ENCODE measurements at places on chromosomes 11 and 22.
A peak's percentile ranks its signal among the peaks of the same experiment; 100 is the strongest.

- DNase-seq: no peak
Observed at GRCh38 chr22:36430863-36431262, 43.1 kb upstream of the MYH9 start.

- no peak for DNase-seq
Observed at GRCh38 chr11:112525844-112526590, 265.4 kb upstream of the PLET1 start.

- no peak for DNase-seq
Observed at GRCh38 chr11:91174734-91175133, 951.9 kb upstream of the CHORDC1 start.

GRCh38 chr22:26681395-26681821, 24.0 kb downstream of the MIAT start:
- DNase-seq: no peak

DNA sequence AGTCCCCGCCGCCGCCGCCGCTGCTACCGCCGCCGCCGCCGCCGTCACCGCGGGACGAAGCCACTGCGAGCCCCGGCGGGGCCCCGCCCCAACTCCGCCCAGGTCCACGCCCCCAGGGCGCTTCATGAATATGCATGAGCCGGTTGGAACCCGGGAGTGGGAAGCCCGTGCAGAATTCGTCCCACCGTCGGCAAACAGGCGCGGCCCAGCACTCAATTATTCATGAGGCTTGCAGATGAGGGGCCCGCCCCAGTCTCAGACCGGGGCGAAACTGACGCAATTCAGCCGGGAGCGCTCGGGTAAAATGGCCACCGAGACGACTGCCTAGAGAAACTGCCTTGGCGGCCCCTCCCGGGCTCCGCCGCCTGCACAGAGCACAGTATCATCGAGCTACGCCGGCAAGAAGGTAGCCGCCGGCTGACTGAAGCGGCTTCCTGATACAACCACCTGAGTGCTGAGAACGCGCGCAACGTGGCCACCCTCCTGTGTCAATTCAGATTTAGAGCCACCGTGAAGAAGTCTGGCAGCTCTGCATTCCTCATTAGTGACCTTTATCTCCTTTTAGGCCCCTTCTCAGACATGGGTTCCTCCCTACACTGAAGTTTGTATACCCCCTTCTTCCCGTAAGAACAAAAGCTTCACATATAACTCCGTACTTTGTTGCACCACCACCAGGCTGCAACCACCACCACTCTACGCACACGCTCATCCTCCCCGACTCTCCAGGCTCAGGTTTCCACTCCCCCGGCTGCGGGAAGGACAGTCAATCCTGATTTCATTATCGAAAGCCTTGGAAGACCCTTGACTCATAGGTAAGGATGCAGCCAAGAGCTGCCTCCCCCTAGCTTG, at the start of gene TNKS1BP1:
TNKS1BP1 (minus strand) TSS at position 67 of the 849 bp plus-strand sequence. CDS start 3,067 bp downstream, outside the sequence.
- peak; percentile 99 for DNase-seq

- DNase-seq: peak; percentile 64
Observed at GRCh38 chr11:72227316-72228228, 3.0 kb downstream of the INPPL1 start.

GRCh38 chr11:30733748-30734147, 147.6 kb upstream of the MPPED2 start:
- DNase-seq: no peak

DNA sequence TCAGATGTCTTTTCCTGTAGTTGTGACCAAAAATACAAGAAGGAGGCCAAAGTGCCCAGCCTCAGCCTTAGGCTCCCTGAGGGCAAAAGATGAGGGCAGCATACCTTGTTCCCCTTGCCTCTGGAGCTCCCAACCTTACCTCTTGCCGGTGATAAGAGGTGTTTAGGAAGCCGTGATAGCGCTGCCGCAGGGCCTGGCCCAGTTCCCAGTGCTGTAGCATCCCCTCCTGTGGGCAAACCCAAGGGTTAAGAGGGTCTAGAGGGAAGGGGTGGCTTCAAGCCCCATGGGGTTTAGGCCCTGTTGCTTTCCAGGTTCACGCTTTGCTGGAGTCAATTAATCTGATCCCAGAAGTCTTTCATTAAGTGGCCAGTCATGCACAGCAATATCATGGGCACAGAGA, 1.1 kb downstream of the ACP2 start:
- no peak for DNase-seq

DNA sequence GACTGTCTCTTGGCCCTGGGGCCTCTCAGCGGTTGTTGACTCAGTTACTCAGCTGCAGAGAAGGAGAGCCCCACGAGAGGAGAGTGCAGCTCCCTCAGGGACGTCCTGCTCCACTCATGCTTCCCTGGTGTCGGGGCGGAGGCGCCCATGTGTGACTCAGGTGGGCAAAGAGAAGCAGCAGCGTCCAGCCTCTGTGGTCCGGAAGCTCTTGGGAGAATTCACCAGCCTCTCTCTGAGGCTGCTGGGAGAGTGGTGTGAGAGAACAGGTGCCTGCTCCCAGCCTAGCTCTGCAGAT, 25.7 kb downstream of the GLB1L2 start:
- no peak for DNase-seq

GRCh38 chr11:8093931-8094575, 13.0 kb downstream of the TUB start:
- peak; percentile 62 for DNase-seq

DNA sequence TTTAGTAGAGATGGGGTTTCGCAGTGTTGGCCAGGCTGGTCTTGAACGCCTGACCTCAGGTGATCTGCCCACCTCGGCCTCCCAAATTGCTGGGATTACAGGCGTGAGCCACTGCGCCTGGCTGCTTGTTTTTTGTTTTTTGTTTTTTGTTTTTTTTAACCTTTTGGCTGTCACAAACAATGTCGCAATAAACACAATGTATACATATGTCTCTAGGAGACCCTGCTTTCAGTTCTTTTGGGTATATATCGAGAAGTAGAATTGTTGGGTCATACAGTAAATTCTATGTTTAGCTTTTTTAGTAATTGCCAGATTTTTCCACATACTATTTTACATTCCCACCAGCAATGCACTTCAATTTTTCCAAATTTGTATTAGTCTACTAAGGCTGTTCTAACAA, 28.0 kb downstream of the RBX1 start:
- DNase-seq: no peak

DNA sequence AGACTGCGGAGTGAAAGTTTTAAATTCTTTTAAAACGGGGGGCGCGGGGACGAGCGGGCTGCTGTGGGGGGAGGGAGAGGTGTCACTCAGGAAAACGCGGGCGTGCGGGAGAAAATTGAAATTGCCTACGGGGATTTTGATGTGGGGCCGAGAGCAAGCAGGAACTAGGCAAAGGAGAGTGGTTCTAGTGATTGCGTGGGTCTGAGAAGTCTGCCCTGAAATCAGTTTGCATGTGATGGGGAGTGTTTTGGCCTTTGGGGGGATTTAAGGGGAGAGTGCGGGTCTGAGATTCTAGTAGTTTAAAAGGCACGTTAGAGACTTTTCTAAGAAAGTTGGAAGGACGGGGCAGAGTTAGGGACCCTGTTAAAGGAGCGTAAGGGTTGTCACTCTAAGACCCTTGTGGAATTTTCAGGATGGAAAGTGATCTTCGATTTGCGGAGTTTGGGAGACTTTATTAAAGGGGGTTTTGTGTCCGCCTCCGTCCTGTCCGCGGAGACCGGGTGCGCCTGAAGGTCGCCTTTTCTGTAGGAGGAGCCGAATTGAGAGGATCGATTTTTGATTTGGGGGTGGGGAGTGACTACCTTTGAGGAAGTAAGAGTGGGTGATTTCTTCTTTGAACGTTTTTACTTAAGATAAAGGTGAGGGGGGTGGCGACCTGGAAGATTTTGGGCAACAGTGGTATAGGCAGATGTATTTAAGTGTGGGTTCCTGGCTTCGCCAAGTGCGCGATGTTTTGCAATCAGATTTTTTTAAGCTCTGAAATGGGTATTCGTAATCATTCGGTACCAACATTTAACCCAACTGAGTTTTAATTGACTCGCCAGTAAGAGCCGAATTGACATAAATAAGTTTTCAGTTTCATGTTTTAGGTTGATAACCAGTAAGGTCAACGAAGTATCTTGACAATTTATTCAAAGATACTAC, 1.1 kb downstream of the EED start:
- no peak for DNase-seq

- no peak for DNase-seq
Observed at GRCh38 chr11:104286129-104286528, 122.2 kb upstream of the PDGFD start.

- no peak for DNase-seq
Observed at GRCh38 chr11:66701432-66702240, 23.9 kb upstream of the RBM4B start.

GRCh38 chr11:44483919-44484610, 81.4 kb upstream of the CD82 start:
- DNase-seq: no peak

GRCh38 chr11:85947431-85948272, 92.5 kb downstream of the CCDC83 start:
- DNase-seq: no peak

DNA sequence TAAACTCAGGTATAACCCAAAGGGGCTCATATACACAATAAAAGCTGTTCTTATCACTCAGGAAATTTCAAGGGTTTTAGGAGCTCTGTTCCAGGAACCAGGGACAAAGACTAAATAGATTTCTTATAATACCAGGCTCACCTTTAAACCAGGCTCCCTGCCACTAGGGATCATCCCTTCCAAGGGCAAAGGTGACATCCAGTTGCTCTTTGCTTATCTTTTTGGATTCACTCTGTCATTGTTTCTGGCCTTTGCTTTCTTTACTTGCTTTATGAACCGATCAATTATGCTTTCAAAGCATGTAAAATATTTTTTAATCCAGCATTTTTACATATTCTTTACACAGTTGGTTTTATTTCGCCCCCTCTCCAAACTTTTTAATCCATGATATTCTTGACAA, 321.7 kb upstream of the SYN3 start:
- DNase-seq: no peak

GRCh38 chr11:8613036-8613435, 19.0 kb upstream of the STK33 start:
- no peak for DNase-seq

- DNase-seq: no peak
Observed at GRCh38 chr11:115518983-115519628, 14.9 kb upstream of the CADM1 start.

- peak; percentile 53 for DNase-seq
Observed at GRCh38 chr11:111456859-111457730, 55.1 kb downstream of the BTG4 start.

- no peak for DNase-seq
Observed at GRCh38 chr11:69486056-69486772, 4.8 kb downstream of the LINC01488 start.

DNA sequence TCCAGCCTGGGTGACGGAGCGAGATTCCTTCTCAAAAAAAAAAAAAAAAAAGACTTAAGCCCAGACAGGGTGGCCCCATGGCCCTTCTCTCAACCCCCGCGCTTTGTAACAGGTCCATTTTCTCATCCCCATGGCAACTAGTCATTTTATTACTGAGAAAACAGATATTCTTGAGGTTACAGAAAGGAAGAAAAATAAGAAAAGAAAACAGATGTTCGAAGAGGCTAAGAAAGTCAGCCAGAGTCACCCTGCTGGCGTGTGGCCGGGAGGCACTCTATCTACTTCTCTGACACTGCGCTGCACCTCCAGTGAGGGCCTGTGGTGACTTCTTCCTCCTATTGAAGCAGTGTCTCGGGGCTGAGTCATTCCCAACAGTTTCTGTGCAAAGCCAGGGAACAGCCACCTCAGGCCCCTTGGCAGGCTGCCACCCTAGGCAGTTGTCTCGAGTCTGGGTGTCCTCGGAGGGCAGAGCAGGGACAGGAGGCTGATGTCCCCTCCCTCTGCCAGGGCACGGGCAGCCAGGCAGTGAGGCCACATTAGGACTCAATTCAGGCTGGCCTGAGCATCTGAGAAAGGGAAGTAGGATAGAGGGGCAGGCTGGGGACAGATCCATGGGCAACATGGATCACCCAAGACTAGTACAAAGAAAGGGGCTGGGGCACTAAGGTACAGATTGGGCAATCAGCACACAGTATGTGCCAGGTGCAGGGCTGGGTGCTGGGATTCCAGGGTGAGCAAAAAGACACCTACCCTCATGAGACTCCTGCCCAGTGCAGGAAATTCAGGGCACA, 16.4 kb upstream of the SYVN1 start:
- DNase-seq: peak; percentile 83

DNA sequence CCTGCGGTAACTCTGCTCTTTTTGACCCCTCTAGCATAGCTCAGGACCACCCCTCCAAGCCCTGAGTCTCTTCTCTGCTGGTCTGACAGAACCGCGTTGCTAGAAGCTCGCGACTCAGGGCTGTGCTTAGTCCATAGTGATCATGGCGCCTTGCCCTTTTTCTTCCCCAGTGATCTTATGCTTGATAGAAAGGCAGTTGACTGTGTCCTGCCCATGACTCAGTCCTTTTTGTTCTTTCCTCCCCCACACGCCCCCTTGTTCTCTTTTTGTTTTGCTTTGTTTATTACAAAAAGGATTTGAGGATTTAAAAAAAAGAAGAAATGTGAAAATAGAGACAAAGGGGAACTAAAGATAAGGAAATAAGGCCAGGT, 17.5 kb downstream of the IL17RA start:
- DNase-seq: no peak

DNA sequence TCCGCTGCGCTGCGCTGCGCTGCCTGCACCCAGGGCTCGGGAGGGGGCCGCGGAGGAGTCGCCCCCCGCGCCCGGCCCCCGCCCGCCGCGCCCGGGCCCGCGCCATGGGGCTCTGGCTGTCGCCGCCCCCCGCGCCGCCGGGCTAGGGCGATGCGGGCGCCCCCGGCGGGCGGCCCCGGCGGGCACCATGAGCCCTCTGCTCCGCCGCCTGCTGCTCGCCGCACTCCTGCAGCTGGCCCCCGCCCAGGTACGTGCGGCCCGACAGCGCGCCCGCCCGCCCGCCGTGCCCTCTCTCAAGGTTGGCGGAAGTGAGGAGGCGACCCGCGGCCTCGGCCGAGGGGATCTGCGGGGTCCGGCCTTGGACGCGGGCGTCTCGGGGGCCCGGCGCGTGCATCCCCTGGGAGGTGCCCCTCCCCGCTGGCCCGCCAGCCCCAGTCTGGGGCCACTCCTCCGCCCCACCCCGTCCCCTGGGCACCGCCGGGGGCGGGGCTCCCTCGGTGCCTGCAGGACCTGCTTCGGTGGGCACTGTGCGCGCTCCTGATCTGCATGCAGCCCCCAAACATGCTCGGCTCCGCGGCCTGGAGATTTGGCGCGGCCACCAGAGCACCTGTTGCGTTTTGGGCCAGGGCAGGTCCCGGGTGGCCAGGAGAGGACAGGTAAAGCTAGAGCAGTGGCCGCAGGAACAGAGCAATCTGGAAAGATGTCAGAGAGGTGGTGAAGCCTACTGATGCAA, 429 bp downstream of the VEGFB start:
- DNase-seq: no peak

DNA sequence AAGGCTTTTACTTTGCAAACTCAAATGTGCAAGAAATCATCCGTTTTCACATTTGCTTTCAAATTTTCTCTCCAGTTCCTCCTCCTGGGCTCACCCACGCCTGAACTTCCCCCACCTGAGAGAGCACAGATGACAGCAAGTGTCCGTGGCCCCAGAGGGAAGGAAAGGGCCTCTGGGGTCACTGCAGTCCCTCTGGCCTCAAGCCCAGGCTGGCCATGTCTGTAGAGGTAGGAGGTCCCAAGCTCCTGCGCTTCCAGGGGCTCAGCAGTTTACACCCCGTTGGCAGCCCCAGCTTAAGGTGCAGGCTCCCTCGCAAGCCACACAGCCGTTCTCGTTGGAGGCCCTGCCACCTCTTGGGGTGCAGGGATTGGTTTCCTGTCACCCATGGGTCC, 40.5 kb upstream of the PRDM11 start:
- DNase-seq: no peak

- DNase-seq: no peak
Observed at GRCh38 chr11:61155312-61155711, 5.9 kb downstream of the VPS37C start.
